Fibroblast of upper back skin (primary cell): ENCODE measurements at places on chromosomes 5 and 9.
A peak's percentile ranks its signal among the peaks of the same experiment; 100 is the strongest.

GRCh38 chr5:92554447-92555085 is 1026.5 kb downstream of the NR2F1-AS1 start:
- no peak for DNase-seq

DNA sequence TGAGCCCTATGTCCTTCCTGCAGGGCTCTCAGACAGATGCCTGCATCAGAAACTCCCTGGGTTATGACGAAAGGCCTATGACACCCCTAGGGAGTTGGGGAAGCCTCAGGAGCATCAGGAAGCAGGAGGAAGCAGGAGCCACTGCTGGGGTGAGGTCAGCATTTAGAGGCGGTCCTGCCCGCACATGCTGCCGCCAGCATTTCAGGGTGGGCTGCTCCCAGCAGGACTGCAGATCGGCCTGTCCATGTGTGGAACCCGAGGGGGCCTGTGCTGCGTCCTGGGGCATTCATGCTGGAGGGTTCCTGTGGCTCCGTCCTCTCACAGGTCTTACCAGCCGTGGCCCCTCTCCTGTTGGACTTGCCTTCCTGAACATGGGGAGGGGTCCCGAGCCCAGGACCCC is 6.9 kb downstream of the NKD2 start:
- DNase-seq: no peak

DNA sequence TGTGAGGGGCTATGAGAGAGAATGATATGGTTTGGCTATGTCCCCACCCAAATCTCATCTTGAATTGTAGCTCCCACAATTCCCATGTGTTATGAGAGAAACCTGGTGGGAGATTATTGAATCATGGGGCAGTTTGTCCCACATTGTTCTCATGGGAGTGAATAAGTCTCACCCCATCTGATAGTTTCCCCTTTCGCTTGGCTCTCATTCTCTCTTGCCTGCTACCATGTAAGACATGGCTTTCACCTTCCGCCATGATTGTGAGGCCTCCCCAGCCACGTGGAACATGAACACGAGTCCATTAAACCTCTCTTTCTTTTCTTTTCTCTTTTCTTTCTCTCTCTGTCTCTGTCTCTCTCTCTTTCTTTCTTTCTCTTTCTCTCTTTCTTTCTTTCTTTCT is 743.4 kb upstream of the CTNND2 start:
- no peak for DNase-seq

GRCh38 chr5:75571547-75571946 is 39.7 kb upstream of the ANKDD1B start:
- no peak for DNase-seq

GRCh38 chr9:107131108-107131799 is 151.8 kb upstream of the RAD23B start:
- DNase-seq: no peak

GRCh38 chr5:163978897-163979296 is 473.5 kb downstream of the MAT2B start:
- DNase-seq: no peak

DNA sequence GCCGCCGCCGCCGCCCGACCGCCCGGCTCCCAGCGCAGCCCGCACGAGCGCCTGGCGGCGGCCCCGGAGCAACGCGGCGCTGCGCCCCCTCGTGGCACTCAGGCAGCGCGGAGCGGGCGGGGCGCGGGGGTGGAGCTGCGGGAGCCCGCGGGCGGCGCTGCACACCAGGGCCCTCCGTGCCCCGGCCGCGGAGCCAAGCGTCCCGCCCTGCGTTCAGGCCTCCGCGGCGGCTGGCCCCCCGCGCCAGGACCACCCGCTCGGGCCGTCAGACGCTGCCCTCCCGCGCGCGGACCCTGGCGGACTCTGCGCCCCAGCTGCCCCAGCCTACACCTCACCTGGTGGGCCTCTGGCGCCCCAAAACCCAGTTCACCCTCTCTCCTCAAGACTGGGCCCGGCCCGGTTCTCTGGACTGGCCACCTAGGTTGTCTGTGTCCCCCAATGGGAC is at the start of gene RASGEF1C:
RASGEF1C (minus strand) TSS at position 75 of the 445 bp plus-strand sequence. CDS start 71,159 bp downstream, outside the sequence.
- peak; percentile 51 for DNase-seq

GRCh38 chr9:108002371-108002956 is 512.9 kb upstream of the KLF4 start:
- DNase-seq: peak; percentile 69

GRCh38 chr9:112069318-112070169 is 105.6 kb downstream of the SUSD1 start:
- no peak for DNase-seq

DNA sequence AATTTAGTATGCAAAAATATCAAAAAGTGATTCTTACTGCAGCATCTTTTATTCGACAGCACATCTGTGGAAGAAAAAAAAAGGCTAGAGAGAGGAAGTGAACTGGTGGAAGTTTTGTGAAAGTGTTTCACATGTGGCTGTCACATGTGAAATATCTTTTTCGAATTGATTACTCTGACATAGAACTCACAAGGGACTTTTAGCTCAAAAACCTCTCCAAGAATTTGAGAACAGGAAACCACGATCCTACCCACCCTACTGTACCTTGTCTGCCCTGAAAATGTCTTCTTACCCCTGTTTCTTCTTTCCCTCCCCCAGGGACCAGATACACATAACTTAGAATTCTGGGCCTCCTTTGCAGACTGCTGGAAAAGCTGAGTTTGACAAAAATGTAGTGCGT is 106.5 kb upstream of the PRRC1 start:
- DNase-seq: peak; percentile 6

- DNase-seq: peak; percentile 72
Observed at GRCh38 chr9:105157171-105157583, 87.3 kb upstream of the SLC44A1 start.

- DNase-seq: no peak
Observed at GRCh38 chr5:11037941-11038340, 276.9 kb upstream of the DAP start.

GRCh38 chr9:124394596-124394995 is 20.6 kb downstream of the PSMB7 start:
- no peak for DNase-seq

GRCh38 chr5:129661366-129662035 is 86.4 kb upstream of the MINAR2 start:
- no peak for DNase-seq

DNA sequence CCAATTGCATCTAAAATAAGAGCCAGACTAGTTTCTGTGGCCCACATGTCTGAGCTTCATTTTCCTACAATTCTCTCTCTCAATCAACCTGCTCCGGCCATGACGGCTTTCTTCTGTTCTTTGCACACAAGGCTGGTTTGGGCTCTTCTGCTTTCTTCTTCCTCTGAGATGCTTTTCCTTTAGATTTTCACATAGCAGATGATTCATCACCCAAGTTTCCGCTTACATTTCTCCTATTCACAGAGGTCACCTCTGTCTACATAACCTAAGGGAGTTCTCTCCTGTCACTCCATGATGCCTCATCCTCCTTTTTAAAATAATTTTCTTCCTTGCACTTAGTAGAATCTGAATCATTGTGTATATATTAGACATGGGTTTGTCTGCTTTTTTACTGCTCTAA is 334.6 kb upstream of the TUSC1 start:
- DNase-seq: peak; percentile 54

GRCh38 chr5:37249815-37250164 is 614 bp upstream of the CPLANE1 start:
- DNase-seq: no peak

GRCh38 chr9:1804128-1804865 is 210.8 kb upstream of the SMARCA2 start:
- DNase-seq: no peak

- no peak for DNase-seq
Observed at GRCh38 chr5:170511551-170512258, 7.9 kb downstream of the KCNIP1 start.
